ENCODE measurements at places on chromosomes 11 and 22.

GRCh38 chr22:32874385-32874784, 72.9 kb downstream of the TIMP3 start:
- no peak for DNase-seq

- no peak for DNase-seq
These were observed 2.9 kb downstream of the DIXDC1 start for GRCh38 chr11:111939836-111940604.

DNA sequence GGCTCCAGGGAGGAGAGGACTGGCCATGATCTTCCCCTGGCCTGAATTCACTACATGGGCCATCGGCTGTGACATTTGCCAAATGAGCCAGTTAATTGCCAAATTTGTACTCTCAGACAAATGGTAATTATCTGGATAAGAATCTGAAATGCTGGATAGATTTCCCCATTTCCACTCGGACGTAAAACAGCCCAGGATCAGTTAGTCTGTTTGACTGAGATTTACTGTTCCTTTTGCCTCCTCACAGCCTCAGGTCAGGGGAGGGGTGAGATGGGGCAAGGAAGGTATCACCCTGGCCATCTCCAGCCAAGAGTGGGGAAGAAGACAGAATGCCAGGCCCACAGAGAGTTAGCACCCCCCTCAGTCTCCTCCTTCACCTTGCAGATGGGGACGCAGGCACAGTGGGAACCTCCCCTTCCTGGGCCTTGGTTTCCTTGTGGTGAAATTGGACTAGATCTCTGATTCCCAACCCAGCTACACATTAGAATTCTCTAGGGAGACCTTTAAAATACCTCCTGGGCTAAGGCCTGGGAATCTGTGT, 5.2 kb downstream of the TRIM29 start:
- no peak for DNase-seq

DNA sequence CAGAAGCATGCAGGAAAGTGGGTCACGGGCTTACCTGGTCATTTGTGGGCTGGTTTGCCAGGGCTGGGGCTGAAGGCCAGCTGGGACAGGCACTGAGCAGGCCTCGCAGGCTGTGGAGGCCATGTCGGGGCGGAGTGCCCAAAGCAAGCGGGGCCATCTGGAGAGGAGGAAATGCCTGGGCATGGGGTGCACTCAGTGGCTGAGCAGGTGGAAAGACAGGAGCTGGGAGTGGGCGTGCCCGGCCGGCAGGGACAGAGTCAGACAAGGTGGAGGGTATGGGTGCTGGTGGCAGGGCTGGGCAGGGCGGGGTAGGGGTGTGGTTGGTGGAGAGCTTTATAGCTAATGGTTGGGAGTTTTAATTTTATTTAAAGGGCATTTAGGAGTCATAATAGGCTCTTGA, 27.4 kb downstream of the DAGLA start:
- DNase-seq: no peak

GRCh38 chr22:39496131-39496838, 5.8 kb upstream of the MIEF1 start:
- DNase-seq: peak; percentile 68

DNA sequence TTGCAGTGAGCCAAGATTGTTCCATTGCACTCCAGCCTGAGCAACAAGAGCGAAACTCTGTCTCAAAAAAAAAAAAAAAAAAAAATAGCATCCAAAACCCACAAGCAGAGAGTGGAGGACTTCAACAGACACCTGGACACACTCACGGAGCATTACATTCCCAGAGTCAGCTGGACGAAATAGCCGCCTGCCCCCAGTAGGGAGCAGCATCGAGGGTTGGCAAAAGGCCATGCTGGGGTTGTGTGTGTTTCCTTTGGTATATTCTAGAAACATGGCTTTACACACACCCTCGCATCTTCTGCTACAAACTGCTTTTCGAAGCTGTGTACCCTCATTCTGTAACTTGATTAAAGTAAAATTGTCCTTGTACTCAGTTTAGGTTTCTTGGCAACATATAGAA, 5.3 kb downstream of the ADA2 start:
- no peak for DNase-seq

- DNase-seq: peak; percentile 77
These were observed at the start of gene TMEM121B for GRCh38 chr22:17121233-17122195. TMEM121B (minus strand) TSS chr22:17121360; CDS start chr22:17121127, 233 bp downstream.

- DNase-seq: no peak
These were observed 6.4 kb downstream of the ANO5 start for GRCh38 chr11:22199243-22199642.

- DNase-seq: no peak
These were observed 520.2 kb downstream of the METTL15 start for GRCh38 chr11:28628412-28628811.

- peak; percentile 20 for DNase-seq
These were observed 1.4 kb downstream of the PATZ1 start for GRCh38 chr22:31344578-31345330.

- DNase-seq: no peak
These were observed 41.7 kb upstream of the LMO2 start for GRCh38 chr11:33933602-33934001.

GRCh38 chr11:101115671-101116160, 13.9 kb downstream of the PGR start:
- no peak for DNase-seq

GRCh38 chr22:24894998-24895397, 51.5 kb downstream of the LHFPL7 start:
- peak; percentile 63 for DNase-seq

DNA sequence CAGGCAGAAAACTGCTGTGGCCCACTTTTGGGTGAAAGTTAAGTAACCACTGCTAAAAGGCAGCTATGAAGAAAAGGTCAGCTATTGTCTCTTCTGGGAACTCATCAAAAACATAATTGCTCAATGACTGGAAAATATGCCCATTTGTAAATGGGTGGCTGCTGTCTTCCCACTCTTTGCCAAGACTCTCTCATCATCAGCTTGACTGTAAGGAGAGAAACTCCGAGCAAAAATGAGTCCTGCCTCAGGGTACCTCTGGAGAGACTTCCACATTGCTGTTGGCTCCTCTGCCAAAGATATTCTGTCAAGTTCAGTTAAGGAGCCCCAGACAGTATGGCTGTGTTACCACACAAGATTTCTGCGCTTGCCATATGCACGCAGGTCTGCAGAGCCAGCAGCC, 138.7 kb downstream of the BBOX1 start:
- no peak for DNase-seq

DNA sequence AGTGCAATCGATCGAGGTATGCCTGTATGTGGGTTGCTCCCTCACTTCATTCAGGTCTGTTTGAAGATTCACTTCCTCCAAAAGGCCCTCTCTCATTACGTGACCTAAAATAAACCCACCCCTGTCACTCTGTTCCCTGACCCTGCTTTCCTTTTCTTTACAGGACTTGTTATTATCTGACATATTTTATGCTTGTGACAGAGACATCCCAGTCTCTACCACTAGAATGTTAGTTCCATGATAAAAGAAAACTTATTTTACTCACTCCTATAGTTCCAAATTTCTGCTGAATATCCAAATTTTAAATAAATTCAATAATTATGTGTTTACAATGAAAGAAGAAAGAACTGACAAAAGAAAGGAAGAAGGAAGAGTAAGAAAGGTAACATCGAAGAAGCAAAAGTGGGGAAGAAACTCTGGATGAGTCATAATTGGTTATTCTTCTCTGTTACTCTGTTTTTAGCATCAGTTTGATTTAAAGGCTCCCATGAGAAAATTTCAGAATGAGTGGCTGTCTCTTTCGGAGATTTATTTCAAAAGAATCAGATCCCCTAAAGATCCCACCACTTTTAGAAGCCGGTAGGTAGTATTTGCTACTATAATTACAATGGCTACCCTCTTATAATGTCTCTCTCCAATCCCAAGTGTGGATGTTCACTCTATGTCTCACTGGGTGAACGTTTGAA, 33.5 kb downstream of the ENTHD1 start:
- DNase-seq: no peak

Measured in COR-L47 (cell line).